ENCODE measurements at places on chromosomes 12 and 14.

DNA sequence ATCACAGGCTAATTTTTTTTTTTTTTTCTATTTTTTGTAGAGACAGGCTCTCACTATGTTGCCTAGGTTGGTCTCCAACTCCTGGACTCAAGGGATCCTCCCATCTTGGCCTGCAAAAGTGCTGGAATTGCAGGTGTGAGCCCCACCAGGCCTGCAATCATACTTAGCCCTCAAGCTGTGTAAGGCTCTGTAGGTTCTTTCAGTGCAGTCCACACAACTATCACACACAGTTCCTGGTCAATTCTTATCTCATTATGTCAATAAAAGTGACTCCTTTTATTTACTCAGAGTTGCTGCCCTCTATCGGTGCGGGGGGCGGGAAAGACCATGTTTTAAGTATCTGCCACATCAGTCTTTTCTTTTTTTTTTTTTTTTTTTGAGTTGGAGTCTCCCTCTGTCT is 29.0 kb downstream of the SLC2A3 start:
- DNase-seq = no peak

DNA sequence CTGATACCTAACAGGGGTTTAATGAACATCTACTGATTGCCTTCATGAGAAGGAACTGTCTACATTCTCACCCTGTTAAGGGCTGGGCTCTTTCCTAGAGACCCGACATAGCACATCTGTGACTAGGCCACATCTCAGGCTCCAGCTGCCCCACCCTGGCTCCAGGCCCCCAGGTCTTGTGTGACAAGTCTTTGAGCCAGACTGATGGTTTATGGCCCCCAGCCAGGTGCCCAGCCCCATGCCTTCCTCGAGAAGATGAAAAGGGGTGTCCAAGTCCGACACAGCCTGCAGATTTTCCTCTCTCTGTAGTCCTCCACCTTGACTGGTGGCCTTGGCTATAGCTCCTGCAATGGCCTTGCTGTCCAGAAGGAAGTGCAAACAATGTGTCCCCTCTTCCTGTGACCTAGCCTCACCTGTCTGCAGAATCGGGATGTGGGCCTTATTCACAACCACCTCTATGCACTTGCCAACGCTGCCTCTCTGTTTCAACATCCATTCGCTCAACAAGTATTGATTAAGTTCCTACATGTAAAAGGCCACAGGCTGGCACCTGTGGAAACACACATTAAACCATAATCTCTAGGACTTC is 4.2 kb downstream of the ACTN1 start:
- no peak for DNase-seq

- DNase-seq = no peak
Measured at GRCh38 chr12:127300075-127300474, 966.9 kb upstream of the TMEM132C start.

DNA sequence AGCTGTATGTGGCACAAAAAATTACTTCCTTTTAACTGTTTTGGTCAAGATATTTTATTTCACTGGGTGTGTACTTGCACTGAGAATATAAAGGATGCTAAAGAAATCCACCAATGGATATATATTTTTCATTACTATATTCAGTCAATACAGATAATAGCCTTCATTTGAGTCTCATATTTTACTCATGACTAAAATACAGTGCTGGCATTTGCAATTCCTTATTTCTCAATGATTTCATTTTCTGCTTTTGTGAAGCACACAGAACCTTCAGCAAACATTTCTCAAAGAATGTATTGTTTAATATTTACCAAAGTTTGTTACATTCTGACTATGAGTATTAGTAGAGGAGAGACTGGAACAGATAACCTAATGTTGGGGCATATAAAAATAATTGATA is 93.2 kb upstream of the SOX5 start:
- no peak for DNase-seq

DNA sequence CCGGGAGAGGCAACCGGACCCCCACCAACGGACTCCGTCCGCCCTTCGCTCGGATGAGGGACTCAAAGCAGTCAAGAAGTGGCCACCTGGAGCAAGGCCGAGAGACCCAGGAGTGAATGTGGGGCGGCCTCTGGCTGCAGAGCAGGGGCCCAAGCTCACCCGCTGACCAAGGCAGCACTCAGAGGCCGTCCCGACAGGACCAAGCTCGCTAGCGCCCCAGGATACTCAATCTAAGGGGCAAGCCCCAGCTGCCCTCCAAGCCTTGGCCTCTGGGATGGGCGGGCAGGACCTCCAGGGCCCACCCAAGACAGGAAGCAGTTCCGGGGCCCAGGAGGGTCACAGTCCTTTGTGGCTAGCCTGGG is 936 bp downstream of the AKT1 start:
- DNase-seq = no peak

DNA sequence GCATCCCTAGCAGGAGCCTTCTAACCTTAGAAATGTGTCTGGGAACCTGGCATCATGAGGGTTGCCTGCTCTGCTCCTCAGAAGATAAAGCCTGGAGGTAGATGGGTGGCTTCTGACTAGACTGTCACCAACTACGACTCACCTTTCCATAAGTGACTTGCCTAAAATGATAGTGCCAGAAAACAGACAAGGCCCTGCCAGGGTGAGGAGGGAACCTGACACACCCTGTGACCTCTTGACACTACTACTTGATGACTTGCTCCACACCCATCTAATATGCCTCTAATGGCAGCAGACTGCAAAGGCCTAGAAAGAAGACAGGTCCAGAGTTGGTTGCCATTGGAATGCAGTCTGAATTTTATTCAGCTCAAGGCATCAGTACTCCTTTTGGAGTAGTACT is 9.4 kb downstream of the RNF41 start:
- no peak for DNase-seq

GRCh38 chr12:47983541-47984115 is 20.2 kb downstream of the TMEM106C start:
- DNase-seq = peak; percentile 38

DNA sequence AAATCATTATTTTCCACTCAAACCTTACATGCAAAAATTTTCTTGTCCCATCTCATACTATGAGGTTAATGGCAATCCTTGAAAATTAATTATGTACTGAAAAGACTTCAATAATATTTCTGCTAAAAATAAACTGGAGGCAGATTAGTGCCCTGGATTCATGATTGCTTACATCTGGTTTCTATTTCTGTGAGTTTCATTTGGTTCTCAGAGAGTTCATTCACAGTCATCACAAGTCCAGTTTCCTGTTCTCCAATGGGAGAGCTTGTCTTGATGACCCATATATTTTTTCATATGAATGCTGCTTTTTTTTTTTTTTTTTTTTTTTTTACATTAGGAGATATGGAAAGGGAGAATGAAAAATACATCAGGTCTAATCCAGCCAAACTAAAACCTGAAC is 6.6 kb upstream of the PTHLH start:
- no peak for DNase-seq

DNA sequence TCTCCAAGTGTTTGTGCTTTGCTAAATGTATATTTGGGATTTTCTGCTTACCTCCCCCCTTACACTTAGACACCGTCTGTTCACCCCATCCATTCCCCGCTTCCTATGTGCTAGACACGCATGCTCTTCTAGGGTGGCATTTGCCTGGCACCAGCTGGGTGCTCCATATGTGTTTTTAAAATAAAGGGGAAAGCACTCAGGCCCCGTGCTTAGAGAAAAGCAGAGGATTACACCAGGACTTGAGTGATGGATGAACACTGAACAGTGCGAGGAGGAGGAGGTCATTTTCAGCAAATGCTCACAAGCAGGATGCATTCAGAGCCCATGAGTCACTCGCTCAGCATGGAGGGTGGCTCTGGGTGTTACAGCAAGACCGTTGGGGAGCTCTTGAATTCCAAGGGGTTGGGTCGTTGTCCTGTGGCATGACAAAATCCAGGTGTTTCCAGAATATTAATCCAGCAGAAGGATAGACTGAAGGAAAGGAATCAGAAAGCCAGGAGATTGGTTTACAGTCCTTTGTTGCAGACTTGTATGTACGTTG is 2.9 kb upstream of the BDKRB1 start:
- DNase-seq = no peak

- no peak for DNase-seq
Measured at GRCh38 chr12:122265886-122266229, 436 bp downstream of the VPS33A start.

DNA sequence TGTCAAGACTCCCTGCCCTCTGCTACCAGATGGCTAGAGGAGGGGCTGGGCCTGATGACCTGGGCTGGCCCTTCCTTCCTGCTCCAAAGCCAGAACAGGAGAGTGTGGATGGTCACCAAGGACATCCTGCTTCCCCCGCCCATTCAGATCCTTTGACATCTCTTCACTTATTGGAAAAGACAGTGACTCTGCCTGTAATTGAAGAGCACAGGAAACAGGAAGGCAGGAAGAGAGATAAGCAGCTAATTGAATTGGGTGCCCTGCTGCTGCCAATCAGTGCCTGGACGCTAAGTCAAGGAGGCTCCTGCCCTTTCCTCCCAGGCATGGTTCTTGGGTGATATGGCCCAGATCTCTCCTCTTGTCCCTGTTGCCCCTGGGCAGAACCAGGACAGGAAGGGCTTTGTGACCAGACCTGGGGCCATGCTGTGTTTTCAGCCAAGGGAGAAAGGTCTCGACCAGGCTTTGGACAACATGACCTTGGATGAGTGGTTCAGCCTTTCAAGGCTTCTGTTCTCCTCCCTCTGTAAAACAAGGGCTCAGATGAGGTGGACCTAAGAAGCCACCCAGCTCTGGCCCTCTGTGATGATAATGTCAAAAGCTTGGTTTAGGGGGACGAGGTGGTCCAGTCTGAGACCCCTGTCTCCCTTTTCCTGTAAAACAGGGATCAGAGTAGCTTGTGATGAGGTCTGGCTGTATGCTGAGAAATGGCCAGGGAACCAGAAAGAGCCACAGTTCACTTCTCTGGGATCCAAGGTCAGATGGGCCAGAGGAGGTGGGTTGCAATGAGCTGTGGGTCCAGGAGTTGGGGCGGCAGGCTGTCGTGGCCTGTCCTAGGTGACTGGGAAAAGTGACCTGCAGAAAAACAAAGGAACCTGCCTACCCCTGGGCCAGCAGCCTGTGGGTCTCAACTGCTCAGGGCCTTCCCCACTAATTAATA is 38.8 kb downstream of the FAM222A start:
- peak; percentile 58 for DNase-seq

- DNase-seq = peak; percentile 21
Measured at GRCh38 chr14:100224229-100224866, 14.6 kb upstream of the YY1 start.

GRCh38 chr12:43097471-43097870 is 454.5 kb downstream of the ADAMTS20 start:
- DNase-seq = no peak

GRCh38 chr14:81447021-81447764 is 47.1 kb upstream of the STON2 start:
- DNase-seq = no peak
